ENCODE measurements at places on chromosomes 11 and 22.

DNA sequence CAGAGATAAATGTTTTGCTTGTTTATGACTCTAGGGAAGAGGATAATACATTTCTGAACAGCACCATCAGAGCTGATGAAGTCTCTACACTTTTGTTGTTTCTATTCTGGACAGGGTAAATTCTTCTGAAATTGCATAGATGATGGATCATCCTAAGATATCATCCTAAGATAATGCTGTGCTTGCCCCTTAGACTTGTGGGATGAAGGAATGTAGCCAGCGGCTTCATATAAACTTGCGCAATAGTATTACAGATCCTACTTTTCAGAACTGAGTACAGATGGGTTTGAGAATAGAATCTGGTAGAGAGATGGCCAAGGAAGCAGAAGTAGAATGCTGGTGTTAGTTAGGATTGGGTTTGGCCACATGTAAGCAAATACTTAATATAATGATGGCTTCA lies 61.0 kb downstream of the NCAM1 start:
- no peak for DNase-seq

DNA sequence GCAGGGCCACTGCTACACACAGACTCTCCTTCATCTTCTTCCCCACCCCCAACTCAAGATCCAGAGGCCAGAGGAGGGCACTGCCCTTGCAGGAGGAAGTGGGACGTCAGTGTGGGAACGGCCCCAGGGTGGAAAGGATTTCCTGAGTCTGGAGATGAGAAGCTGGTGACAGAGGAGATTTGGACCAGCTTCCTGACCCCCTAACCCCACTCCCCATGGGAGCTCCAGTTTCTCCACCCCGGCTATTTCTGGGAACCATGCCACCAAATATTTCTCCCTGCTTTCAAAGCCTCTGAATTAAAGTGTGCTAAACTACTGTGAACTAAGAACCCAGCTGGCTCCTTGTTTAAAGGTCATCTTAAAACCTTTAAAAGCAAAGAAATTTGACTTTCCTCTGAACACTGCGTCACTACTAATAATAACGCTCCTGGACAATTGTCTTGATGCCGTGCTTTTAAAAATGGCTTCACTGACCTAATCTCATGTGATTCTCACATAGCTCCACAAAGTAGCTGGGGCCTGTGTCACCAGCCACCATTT lies 46.6 kb downstream of the CWC15 start:
- no peak for DNase-seq

DNA sequence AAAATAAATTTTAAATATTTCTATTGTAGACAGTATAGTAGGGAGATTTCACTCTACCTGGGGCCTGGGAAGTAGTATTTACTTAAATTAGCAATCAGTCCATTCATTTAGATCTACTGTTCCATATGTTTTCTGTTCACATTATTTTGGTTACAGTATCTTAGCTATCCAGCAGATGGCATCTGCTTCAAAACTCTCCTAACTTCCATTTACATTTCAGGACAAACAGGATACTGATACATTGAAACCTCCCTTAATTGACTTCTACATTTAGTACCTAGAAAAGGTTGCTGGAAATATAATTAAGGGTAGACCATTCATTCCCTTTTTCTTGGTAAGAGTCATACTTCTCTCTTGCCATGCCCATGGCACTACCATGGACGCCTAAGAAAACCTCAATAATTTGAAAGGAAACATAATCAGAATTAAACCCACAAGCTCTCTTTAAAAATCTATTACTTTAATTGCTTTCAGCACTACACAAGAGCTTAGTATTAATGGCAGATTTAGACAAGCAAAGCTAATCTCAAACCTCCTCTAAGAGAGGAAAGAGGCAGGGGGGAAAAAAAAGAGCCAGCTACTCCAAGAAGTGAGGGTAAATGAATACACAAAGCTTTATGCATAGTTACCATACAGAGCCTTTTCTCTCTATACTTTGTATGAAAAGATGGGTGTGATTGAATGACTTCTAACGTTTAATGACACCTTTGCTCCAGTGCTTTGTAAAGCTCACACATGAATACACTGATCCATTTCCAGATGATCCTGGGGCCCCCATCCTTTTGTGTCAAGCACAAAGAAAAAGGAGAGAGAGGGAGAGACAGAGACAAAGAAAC lies 131.2 kb upstream of the MTMR2 start:
- DNase-seq: peak; percentile 30

DNA sequence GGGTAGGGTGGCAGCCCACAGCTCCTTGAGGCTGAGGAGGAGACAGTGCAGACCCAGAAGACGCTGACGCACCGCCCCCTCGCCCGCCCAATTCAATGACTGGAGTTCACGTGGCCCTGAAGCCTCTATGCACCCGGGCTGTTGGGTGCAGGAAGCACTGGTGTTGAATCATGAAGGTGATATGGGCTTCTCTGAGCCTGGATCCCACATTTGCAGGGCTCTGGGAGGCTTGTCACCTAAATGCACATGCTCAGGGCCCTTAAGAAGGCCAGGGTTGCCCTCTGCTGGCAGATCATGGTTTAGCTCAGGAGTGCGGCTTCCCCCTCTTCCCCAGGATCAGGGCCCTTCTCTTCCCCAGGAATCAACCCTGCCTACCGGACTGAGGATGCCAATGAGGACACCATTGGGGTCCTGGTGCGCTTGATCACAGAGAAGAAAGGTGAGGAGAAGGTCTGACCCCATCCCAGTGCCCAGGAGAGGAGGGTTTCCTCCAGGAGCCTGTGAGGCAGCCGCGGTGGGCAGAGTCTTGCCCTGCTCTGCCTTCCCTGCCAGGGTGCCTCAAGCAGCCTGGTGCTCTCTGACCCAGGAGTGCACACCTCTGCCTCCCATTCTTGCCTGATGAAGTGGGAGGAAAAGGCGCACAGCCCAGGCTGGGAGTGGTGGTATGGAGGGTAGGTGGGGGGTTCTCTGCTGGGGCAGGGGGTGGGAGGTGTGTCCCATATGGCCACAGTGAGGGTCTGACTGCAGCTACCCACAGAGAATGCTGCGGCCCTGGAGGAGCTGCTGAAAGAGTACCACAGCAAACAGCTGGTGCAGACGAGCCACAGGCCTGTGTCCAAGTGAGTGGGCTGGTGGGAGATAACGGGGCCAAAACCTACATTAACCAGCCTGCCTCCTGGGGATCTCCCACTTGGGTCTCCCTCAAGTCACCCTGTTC lies 17.5 kb downstream of the RELT start:
- peak; percentile 44 for DNase-seq

DNA sequence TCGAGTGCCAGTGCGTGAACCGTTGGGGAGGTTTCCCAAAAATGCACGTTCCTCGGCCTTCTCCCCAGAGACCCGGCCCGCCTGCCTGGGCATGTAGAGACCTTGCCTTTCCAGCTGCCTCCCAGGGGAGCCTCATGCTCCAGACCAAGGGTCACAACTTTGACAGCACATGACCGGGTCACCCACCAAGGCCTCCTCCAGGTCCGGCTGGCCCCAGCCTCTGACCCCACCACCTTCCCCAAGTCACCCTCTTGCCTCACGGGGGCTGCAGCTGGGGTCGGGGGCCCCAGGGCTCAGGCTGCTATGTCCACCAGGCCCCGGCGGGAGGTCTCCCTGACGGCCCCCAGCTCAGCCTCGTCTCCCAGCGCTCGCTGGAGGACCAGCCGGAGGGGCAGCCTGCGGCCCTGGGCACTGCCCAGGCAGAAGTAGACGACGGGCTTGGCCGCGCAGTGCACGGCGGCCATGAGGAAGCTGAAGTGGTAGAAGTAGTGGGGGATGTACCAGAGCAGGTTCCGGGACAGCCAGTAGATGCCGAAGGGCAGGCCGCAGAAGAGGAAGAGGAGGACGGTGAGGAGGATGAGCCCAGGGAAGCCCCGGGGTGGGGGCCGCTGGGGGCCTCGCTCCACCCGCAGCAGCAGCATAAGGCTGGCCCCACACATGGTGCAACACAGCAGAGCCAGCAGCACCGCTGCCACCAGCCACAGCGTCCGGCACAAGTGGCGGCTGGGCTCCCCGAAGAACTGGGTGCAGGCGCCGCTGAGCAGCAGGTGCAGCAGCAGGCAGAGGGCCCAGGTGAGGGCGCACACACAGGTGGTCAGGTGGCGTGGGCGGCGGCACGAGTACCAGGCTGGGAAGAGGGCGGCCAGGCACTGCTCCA lies 4.4 kb downstream of the MRGPRE start:
- no peak for DNase-seq

- DNase-seq: no peak
Observed at GRCh38 chr22:23220485-23221350, 40.4 kb downstream of the BCR start.

- no peak for DNase-seq
Observed at GRCh38 chr11:104329078-104329665, 165.2 kb upstream of the PDGFD start.

- no peak for DNase-seq
Observed at GRCh38 chr22:30325065-30325720, 1.5 kb downstream of the TBC1D10A start.

DNA sequence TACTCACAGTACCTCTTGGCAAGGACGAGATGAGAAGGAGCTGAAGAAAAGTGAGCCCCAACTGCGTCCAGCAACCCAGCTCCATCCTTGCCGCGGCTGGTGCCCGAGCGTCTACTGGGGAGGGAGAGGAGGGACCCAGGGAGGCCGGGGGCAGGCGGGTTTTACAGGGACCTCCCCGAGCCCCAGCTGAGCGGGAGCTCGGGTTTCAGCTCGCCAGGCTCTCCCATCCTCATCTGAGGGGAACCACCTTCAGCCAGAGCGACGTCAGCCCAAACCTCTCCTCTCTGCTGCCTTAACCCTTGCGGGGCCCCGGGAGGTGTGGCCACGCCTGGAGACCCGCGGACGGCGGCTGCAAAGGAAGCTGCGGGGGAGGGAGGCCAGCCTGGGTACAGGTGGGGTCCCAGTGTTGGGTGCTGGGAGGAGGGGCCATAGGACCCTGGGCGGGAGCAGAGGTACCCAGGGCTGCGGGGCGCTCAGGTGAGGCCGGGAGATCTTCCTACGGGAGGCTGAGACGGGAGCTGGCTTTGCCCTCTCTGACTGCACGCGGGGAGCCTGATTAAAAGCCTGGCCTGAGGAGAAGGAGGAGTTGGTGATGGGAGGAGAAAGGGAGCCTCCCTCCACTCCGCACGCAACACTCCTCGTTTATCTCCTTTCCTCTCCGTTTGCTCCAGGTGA lies at the start of gene PAMR1:
PAMR1 (minus strand) TSS at position 116 of the 675 bp plus-strand sequence; CDS start at position 85, 31 bp downstream.
- peak; percentile 8 for DNase-seq

GRCh38 chr22:31846161-31847115 lies 92.6 kb downstream of the DEPDC5 start:
- no peak for DNase-seq

- no peak for DNase-seq
Observed at GRCh38 chr11:126011265-126011664, 51.4 kb downstream of the CDON start.

DNA sequence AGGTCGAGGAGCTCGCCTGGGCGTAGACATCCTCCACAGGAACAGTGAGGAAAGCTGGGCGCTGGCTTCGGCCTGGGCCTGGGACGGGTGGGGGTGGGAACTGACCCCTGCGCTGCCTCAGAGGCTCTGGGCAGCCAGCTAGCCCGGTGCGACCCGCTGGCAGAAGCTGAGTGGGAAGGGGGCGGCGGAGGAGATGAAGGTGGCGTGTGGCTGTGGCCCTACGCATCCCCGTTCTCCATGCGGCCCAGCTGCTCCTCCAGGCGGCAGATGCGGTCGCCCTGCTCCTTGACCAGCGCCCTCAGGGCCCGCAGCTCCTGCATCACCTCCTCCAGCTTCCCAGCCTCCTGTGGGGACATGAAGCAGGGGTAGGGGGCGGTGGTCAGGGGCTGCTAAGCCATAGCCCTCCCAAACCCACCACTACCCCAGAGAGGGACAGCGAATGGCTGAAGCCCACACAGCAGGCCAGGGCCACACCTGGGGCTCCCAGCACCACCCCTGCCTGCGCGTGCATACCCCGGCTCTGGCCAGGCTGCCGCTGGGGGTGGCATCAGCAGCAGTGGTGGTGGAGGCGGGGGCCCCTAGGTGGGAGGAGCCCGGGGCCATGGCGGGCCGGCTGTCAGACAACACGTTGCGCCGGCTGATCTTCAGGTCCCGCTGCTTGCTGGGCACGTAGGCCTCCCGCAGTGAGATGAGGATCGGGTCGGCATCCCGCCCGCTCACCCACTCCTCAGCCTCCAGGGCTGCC lies 848 bp upstream of the PTPRCAP start:
- no peak for DNase-seq

Measured in NCI-H774 (cell line).